NCI-H187 (cell line): ENCODE measurements at places on chromosomes 5 and 9.

DNA sequence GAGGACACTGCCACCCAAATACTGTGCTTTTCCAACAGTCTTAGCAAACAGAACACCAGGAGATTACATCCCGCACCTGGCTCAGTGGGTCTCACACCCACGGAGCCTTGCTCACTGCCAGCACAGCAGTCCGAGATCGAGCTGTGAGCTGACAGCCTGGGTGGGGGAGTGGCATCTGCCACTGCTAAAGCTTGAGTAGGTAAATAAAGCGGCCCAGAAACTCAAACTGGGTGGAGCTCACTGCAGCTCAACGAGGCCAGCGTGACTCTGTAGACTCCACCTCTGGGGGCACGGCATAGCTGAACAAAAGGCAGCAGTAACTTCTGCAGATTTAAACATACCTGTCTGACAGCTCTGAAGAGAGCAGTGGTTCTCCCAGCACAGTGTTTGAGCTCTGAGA, 28.8 kb downstream of the EPB41L4A start:
- DNase-seq = peak; percentile 55

DNA sequence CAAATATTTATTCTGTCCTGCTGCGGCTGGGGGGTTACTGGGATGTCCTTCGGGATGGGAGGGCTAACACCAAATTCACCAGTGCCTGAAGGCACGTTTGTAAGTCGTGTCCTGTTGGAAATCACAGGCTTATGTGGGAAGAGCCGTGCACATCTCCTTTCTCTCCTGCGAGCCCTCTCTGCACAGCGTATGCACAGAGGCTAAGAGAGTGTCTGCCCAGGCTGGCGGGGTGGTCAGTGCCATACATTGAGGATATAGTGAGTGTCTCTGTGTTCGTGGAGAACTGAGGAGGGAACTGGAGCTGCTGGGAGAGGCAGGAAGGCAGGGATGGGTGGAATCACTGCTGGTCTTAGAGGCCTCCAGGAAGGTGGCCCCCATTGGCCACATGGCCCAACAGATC, 110.1 kb downstream of the WNK2 start:
- DNase-seq = no peak

- DNase-seq = no peak
Observed at GRCh38 chr5:17216974-17217492, 398 bp upstream of the BASP1 start.

GRCh38 chr5:59535561-59535960, 358.0 kb downstream of the PDE4D start:
- no peak for DNase-seq

DNA sequence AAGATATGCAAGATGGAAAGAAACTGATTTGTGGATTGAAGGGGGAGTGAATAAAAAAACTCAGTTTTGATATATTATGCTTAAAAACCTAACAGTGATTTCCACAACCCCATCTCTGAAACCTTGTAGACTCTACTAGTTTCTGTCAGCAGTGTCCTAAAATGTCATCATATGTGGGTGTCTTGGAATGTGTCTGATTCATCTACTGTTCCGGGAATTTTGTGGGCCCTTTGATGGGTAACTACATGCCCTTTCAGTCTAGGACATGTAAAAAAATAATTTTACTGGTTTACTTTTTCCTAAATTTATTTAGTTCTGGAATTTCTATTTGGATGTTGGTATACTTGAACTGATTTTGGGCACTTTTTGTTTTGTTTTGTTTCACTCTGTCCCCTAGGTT, 118.9 kb upstream of the NMUR2 start:
- no peak for DNase-seq

GRCh38 chr5:176881816-176882566, 17.2 kb downstream of the HK3 start:
- DNase-seq = no peak

DNA sequence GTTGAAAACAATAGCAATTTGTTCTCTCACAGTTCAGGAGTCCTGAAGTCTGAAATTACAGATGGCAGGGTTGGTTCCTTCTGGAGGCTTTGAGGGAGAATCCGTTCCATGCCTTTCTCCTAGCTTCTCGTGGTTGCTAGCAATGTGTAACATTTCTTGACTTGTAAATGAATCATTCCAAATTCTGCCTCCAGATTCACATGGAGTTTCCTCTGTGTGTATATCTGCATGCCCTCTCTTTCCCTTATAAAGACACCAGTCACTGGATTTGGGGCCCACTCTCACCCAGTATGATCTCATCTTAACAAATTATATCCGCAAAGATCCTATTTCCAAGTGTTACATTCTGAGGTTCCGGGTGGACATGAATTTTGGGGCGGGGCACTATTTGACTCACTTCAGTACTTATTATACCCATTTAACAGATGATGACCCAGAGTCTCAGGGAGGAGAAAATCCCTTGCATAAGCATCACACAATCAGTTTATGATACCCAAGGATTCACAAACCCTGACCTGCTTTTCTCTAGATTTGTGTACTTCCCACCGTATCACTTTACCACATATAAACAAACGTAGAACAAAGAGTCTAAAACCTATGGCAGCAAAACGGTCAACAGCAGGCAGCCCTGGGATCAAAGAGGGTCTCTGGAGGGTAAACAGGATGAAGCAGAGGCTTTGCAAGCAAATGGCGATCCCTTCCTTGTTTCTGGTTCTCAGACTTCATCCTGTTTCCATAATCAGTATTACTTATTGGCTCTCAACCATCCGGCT, 93.7 kb downstream of the C9orf152 start:
- DNase-seq = no peak

GRCh38 chr5:58482536-58482935, 8.7 kb upstream of the GAPT start:
- DNase-seq = no peak

GRCh38 chr9:34980181-34980761, 9.3 kb upstream of the DNAJB5 start:
- DNase-seq = no peak

DNA sequence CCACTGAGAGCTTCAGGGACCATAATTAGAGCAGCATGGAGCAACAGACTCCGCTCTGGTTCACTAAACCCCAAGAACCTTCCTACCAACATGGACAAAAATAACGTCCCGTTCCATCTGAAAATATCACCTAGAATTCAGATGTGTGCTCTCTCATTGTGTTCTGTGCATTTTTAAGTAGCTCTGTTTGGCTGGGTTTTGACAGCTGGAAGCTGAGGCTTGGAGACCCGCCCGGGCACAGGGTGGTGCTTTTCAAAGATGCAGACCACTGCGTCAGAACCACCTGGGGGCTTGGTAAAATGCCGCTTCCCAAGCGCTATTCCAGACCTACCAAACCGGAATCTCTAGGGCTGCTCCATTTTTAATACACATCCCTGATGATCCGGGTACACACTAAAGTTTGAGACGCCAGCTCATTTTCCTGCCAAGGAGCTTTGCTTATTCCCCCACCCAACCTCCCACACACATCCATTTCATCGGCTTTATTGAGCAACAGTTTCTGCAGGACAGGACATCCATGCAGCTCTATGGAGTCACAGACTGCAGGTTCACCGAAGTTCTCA, 104.8 kb downstream of the GABBR2 start:
- DNase-seq = no peak

DNA sequence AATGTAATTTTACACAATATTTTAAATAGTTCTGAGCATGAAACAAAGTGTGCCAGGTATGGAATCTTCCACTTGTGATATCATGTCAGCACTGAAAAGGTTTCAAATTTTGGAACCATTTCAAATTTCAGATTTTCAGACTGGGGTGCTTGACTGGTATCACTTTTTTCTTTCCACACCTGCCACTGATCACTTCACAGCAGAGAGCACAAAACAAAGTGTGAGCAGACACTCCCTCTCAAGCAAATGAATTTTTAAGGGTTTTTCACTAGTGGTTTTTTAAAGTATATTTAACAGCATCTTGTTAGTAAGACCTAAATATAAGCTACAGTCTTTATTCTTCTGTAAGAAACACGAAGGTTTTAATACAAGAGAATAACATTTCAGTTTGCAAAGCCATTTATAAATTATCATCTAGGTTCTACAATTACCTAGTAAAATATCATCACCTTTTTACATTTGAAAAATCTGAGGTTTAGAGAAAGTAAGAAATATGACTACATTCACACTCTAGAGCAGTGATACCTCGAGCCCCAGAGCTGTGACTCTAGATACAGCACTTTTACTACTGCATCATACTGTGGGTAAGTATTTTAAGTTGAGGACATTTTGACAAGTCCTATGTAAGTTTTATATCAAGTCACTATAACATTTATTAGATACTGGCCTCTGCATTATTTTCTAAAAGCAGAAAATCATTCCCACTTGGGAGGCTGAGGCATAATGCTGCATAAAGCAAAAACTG, 14.6 kb downstream of the GOLPH3 start:
- DNase-seq = no peak

- no peak for DNase-seq
Observed at GRCh38 chr5:143564417-143564816, 160.9 kb upstream of the NR3C1 start.

DNA sequence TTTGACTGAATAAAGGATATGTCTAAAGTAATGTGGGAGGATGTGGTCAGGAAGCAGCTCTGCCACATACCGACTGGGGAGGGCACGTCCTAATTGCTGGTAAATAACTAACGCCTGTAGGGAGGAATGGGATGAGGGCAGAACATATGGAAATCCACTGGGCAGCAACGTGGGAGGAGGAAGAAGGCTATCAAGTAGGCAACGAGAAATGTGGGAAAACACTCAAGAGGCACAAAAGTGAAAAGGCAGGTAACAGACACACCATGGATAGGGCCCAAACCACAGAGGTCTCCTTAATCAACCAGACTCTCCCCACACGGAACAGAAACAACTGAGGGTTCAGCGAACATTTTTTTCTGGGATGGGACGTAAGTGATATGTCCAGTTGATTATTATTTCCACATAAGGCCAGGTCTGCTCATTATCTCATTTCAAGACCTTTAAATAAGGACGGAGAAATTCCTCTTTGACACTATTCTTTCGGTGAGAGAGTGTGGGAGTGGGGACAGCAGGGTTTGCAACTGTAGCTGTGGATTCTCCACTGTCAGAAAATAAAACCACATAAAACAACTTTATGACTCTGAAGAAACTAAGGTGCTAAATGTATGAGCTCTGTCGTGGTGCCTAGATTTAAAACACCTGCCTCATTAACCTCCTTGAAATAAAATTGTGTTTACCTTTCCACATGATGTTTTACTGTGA, 17.0 kb downstream of the IARS1 start:
- no peak for DNase-seq

DNA sequence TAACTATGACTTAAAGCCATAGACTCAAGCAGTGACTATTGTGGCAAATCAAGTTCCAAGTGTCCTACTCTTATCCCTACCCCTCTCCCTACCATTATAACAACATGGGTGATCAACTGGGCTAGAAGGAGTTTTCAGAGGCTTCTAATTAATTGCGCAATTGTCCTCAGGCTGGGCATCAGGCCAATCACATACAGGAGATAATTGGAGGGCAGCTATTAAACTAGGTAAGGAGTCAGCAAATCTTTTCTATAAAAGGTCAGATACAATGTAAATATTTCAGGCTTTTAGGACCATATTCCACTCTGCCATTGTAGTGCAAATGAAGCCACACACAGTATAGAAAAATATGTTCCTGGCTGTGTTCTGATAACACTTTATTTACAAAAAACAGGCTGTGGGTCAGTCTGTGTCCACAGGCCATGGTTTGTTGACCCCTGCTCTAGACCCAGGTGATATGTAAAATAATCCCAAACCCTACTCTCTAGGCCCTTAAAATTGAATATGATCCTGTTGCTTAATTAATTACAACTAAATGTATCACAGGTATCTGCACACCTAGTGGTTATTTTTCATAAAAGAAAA, 141.4 kb upstream of the PIK3R1 start:
- no peak for DNase-seq

DNA sequence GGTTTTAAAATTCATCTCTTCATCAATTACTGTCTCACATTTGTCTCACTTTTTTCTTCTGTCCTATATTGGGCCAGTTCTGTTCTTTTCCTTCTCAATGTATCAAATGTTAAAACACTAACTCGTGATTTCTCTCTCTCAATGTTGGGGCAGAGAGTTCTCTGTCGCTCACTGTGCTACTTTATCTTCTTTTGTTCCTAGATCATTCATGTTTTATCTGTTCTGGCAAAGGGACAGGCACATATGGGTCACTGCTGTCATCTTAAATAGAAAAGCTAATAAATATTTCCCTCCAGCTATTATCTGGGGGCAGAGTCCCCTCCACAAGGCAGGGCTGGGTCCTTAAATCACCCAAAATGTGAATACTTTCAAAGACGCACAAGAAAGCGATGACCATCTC, 214.0 kb downstream of the PTTG1 start:
- no peak for DNase-seq

- no peak for DNase-seq
Observed at GRCh38 chr5:41797662-41798061, 72.6 kb downstream of the OXCT1 start.

DNA sequence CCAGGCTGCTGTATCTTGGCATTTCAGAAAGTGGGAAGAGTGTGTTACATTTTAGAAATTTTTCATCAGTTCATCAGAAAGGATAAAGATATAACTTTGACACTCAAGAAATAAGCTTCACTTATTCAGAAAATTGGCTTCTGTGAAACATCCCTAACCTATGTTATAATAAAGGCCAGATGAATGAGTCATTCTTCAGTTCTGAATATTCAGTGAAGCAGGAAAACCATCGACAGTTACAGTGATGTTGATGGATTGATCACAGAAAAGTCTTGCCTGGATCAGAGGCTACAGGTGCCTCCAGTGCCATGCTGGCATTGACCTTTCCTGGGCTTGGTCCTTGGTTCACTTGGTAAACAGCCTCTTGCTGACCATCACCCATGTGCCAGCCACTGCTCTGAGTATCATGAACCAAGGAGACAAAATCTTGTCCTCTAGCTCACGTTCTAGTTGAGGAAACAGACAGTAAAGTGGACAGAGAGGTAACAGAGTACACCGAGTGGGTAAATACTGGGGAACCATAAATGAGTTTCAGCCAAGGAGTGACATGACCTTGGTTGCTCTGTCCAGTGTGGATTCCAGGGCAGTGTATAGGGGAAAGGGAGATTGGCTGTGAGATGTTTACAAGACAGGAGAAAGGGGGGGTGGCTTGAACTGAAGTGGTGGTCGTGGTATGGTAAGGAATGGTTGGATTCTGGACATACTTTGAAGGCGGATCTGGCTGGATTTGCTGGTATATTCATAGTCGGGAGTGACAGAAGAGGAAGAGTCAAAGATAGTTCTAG, 98.6 kb downstream of the AMBP start:
- DNase-seq = no peak

GRCh38 chr5:8135742-8136141, 266.8 kb downstream of the MTRR start:
- no peak for DNase-seq

- no peak for DNase-seq
Observed at GRCh38 chr5:156128026-156128425, 198.9 kb upstream of the SGCD start.

- no peak for DNase-seq
Observed at GRCh38 chr9:137313326-137313936, 11.4 kb upstream of the NRARP start.

DNA sequence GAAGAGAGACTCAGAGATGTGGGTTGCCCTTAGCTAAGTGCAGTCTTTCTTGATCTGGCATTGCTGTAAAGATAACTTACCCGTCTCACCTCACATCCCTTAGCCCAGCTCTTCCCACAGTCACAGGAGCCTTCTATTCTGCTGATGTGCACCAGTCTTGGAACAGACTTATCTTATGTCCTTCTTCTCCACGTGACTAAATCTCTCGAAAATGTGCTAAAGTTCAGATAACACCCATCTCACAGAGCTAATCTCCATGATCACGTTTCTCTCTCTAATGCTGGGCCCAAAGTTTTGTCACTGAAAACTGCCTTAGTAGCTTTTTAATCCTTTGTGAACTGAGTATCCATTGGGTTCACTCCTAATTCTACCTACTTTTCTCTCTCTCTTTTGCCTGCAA, 16.7 kb downstream of the SLC36A1 start:
- DNase-seq = no peak
